GM13976 (cell line): ENCODE measurements at places on chromosomes 4 and X.

DNA sequence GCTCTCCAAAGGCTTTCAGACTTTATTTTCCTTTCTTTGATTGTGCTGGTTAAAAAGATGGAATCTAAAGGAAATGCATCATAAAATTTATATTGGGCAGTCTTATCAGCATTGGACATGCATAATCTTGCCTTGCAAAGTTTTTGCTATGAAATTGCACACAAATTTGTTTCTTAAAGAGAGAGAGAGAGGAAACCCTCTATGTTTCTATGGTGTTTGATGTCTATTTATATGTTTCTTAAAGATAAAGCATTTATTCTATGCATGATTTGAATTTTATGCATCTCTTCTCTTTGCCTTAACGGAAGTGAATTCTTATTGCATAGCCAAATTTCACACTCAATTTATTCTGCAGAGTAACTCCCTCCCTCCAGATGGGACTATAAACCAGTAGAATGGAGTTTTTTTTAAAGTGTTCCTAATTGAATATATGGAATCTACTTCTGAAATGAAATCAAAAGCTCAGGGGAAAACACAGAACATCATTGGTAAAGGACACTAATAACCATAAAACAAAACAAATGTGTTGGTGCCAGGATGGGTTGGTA, 83.5 kb upstream of the PPARGC1A start:
- DNase-seq: no peak

GRCh38 chrX:5236096-5236495, 992.6 kb downstream of the NLGN4X start:
- no peak for DNase-seq

GRCh38 chrX:40103565-40104323, 6.0 kb upstream of the BCOR start:
- DNase-seq: no peak

GRCh38 chrX:101370888-101371504, 15.0 kb downstream of the BTK start:
- DNase-seq: no peak

- peak; percentile 9 for DNase-seq
Measured at GRCh38 chrX:81377329-81377728, 175.4 kb downstream of the SH3BGRL start.

GRCh38 chrX:47158131-47158530, 13.1 kb downstream of the RBM10 start:
- DNase-seq: no peak

DNA sequence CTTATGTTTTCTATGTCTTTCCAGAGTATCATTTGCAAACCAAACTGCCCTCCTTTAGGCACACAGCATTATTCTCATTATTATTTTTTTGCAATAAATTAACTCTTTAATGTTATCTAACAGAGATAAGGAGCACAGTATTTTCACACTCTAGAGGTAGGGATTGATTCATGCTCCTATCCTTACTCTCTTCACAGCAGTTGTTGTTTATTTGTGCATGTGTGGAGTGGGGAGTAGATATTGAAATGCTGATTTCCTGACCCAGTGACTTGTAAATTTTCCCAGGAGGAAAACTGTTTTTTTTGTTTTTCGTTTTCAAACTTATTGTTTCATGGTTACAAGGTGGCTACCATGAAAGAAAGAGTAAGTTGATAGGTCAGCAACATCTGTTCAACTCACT, 140.0 kb downstream of the NPFFR2 start:
- no peak for DNase-seq

DNA sequence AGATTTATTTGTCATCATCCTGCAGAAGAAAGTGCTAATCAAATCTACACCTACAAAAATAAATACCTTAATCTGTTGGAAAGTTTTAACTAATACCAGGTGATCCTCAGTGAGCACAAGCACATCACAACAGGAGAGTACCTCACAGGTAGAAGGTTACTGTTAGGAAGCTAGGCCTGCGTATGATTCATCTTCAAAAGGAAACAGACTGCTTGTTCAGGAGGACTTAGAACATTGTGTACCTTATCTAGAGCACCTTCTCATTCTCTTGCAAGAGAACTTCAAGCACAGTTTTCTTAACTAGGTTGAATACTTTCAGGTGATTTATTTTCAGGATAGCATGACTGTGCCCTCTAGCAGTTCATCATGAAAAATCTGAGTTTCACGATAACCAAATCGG, 54.2 kb downstream of the MND1 start:
- no peak for DNase-seq

GRCh38 chrX:116841290-116841689, 378.5 kb upstream of the CT83 start:
- DNase-seq: no peak

DNA sequence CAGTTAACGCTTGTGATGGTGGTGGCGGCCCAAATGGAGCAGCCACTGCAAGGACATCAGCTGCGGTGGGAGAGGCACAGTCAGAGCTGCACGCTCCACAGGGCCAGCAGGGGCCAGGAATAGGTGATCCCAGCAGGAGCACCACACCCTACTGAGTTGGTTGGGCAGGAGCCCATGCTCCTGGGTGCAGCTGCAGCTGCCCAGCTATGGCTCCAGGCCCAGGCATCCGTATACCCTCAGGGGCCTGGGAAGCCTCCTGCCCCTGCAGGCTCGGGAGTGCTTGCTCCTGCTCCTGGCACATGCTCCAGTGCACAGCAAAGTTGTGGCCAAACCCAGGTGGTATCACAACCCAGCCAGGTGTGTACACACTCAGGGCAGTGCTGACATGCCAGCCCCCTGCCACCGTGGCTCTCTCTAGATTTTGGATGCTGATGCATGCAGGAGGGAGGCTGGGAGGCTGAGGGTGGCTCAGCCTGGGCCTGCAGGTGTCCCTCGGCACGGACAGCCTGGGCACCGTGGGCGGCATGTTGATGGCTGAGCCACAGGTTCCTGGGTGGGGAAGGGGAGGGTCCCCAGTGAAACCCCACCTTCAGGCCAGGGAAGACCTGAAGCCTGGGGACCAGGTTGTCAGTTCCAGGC, 150.2 kb downstream of the CXXC4 start:
- DNase-seq: no peak

DNA sequence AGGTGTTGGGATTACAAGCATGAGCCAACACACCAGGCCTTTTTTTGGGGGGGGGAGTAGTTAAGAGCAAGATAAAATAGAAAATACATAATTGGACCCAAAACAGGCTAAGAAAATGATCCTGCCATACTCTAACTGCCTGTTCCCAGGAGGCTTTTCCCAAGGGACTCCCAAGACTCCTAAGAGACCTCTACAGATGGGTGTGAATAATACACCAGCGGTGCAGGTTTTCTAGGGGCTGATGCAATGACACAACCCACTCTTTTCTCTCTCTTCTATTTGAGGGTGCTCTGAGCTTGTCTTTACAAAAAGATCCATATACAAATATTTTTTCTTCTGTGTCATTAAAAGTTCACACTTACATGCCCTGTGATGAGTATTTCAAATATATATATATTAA, 116.9 kb downstream of the RASL11B start:
- no peak for DNase-seq

- DNase-seq: no peak
Measured at GRCh38 chr4:13399257-13399656, 84.9 kb downstream of the RAB28 start.

- DNase-seq: no peak
Measured at GRCh38 chr4:185859111-185859510, 47.1 kb upstream of the SORBS2 start.

DNA sequence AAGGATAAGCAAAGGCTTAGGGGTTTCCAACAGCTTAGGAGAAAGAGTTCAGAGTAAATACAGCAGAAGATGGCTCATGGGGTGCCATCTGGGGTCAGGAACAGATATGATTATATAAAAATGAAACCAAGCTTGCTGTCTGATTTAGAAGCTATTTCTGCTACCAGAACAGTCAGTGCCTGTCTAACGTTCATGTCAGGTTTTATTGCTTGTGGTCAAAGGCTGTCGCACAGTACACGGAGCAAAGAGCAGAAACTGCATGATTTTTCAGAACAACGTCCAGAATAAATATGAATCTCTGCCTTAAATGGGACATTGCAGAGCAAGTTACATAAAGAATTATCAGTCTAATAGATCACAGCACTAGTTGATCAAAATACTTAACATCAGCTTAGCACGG, 17.4 kb downstream of the CETN2 start:
- no peak for DNase-seq

DNA sequence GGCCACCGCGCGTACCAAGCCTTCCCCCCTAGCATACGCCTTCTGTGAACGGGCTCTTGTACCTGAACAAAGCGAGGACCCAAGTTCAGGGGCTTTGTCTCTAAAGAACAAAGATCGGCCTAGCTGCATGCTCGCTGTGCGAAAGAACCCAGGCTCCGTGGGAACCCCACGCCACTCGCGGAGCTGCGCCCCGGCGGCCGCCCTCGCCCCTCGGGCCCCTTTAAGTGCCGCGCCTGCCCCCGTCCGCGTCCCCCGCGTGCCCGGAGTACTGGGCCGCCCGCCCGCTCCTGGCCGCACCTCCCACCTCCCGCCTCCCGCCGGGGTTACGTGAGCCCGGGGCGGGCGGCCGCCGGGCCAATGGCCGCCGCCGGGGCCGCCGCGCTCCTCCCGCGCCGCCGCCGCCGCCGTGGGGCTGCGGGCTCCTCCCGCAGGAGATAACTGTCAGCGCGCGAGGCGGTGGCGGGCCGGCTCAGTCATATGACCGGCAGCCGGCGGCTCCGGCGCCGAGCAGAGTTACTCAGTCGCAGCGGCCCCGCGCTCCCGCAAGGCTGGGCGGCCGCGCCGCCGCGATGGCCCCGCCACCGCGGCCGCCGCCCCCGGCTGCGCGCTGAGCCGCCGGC, at the start of gene FNIP2:
Gene FNIP2, plus strand, starts transcription at position 472 of the 620 bp plus-strand sequence. CDS start 187 bp downstream, outside the sequence.
- peak; percentile 85 for DNase-seq

- DNase-seq: no peak
Measured at GRCh38 chr4:23922013-23922412, 32.2 kb upstream of the PPARGC1A start.

- DNase-seq: no peak
Measured at GRCh38 chrX:40291553-40291952, 193.8 kb upstream of the BCOR start.

GRCh38 chr4:124431653-124432192, 280.8 kb downstream of the ANKRD50 start:
- no peak for DNase-seq

DNA sequence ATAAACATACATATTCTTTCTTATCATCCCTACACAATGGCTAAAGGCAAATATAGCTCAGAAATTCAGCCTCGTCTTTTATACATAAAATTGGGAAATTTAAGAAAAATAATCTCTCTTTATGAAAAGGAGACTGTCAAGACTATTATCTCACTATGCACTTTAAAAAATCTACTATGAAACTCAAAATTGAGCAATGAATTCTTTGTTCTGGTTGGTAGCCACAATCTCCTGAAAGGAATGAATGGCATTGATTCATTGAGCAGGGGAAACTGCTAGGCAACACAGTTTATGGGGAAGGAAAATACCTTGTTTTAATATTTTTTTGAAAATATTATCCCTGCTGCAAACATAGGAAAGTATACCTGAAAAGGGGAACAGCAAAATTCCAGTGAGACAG, 397.1 kb downstream of the RAB28 start:
- no peak for DNase-seq
